ENCODE measurements at places on chromosomes 3 and 15. TPM values are rescaled to one million over a fixed set of nuclear protein-coding genes. Genes with fewer than 3 reads are reported as not detected.

RAD18 gene
- total RNA-seq = 15.6 TPM

ERICH6 gene
- not detected for total RNA-seq

TUSC7 gene
- not detected for total RNA-seq

IGF2BP2 gene
- 12.8 TPM for total RNA-seq

FAM81A gene
- total RNA-seq = 11.5 TPM

RHOV gene
- 4.2 TPM for total RNA-seq
